ENCODE measurements at places on chromosomes 11 and 22.
A peak's percentile ranks its signal among the peaks of the same experiment; 100 is the strongest.

- DNase-seq: peak; percentile 2
Observed at GRCh38 chr22:30574095-30574981, at the start of gene GAL3ST1. Gene GAL3ST1, minus strand, starts transcription at chr22:30574665. Its CDS starts 17,273 bp downstream, at chr22:30557392.

DNA sequence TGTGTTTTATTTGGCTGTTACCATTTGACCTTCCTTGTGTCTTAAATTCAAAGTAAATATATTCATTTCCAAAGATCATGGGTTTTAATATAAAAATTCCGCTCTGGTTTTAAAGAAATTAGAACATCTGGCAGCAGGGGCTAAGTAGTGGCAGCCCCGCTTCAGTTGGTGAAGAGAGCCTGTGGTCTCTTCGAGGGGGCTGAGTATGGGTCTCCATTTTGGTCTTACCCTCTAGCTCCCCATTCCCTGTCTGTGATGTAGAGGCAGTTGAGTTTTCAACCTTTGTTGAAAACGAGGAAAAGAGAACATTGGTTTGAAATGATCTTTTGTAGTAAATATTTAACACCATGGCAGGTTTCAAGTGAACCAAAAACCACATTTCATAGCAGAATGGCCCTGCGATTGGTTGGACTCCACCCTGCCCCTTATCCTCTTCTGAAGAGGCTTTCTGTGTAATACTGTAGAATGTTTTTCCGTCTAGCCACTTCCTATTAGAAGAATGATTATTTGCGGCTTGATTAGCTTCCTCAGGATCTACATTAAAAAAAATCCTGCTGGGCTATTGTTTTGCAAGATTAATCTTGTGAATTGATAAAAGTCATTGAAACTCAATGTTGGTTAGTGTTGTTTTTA is 17.7 kb downstream of the APLP2 start:
- DNase-seq: no peak

DNA sequence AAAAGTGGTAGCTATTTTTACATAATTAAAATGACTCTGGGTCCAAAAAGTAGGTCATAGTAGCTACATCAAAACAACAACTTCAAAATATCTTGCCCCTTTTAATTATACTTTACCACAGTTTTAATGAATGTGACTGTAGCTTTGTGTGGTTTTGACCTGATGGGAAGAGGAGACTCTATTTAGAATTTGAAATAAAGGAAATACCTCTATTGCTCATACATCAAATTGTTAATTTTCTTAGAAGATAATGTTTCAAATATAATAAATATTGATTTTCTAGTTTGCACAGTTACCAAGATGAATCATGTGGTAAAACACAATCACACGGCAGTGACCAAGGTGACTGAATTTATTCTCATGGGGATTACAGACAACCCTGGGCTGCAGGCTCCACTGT is at the start of gene OR8K1:
OR8K1 (plus strand) TSS at position 301 of the 400 bp plus-strand sequence; CDS start at position 301, 0 bp downstream.
- no peak for DNase-seq

- DNase-seq: no peak
Observed at GRCh38 chr11:61555051-61555969, 25.6 kb downstream of the SYT7 start.

- DNase-seq: no peak
Observed at GRCh38 chr11:14612694-14613093, 30.9 kb upstream of the PDE3B start.

- DNase-seq: peak; percentile 34
Observed at GRCh38 chr11:57458410-57459163, 1.7 kb upstream of the RTN4RL2 start.

GRCh38 chr11:124193221-124194010 is 10.3 kb downstream of the OR10D3 start:
- no peak for DNase-seq

GRCh38 chr22:35905894-35906293 is 122.7 kb downstream of the RBFOX2 start:
- no peak for DNase-seq

- peak; percentile 70 for DNase-seq
Observed at GRCh38 chr11:60860943-60861342, 5.2 kb upstream of the PTGDR2 start.

All from NCI-H2081 (cell line).